ENCODE measurements at places on chromosomes 7 and 10.

GRCh38 chr10:52348037-52348564 lies 34.0 kb downstream of the DKK1 start:
- no peak for DNase-seq

DNA sequence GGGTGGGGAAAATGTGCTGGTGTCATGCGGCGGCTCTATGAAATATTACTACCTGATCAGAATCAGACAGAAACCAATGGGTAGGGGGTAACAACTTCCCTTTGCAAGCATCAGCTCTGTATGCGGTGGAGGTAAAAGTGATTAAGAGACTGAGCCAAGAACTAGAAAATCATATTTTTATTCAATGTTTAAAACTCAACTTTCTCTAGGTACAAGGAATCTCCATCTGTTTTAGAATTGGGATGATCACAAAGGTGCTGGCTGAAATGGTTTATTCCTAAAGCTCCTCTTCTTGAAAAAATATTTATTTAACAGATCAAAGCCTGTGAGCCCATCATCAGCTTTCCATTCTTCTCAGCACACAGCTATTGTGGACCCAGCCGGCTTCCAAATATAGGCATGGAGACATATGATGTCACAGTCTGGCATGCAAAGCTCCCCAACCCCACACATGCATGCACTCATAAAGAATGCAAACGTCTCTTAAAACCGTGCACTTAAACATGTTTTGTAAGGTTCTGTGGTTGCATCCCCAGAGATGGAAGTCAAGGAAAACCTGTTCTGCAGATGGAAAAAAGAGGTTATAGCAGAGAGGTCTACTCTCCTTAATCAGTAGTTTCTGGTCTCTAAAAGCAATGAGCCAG lies 126.0 kb downstream of the SKIDA1 start:
- DNase-seq = no peak

DNA sequence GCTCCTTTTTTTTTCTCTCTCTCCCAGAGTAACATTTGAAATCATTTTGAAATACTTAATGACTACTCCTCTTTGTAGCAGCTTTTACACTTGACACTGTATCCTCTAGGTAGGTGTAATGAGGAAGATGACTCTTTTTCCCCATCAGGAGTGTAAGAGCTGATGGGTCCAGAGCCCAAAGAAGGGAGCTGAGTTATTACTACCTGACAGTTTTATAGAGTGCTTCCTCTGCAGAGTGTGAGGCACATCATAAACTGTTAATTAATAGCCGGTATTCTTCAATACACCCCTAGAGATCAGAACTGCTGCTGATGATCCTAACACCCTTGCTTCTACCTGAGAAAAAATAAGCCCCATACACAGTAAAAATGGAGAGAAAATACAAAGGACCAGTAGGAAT lies 279.8 kb upstream of the SEMA3A start:
- no peak for DNase-seq

DNA sequence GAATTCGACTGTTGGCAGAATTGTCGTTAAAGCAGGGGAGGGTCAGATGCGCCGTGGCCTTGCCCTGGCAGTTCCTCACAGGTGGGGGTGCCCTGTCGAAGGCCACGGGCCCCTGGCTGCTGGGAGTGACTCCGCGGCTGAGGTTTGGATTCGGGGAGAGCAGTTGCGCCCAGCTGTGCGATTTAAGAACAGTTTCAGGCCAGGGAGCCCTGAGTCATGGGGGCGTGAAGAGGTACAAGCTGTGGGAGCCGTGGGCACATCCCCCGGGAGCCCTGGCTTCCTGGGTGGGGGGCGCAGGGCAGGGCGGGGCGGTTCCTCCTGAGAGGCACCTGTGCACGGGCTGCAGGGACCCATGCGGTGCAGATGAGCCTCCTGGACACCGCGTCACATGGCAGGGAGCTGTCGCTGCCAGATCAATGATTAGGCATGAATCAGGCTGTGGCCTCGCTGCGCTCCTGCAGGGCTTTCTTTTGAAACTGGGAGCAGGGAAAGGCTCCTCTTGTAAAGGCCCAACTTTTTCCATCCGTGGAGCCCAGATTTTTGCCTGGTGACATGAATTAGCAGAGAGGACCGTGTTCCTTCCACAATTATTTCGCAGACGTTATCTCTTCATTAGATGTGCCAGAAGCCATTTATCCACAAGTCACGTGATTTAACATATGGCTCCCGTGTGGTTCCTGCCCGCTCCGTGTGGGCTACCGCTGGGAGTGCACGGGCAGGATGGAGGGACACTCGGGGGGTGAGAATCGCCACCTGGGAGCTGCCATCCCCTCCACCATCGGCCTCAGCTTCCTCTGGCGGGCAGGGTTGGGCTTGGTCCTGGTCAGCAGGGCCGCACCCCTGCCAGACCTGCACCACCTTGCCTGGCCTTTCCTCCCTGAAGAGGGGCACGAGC lies 918 bp downstream of the PWWP2B start:
- DNase-seq = no peak

DNA sequence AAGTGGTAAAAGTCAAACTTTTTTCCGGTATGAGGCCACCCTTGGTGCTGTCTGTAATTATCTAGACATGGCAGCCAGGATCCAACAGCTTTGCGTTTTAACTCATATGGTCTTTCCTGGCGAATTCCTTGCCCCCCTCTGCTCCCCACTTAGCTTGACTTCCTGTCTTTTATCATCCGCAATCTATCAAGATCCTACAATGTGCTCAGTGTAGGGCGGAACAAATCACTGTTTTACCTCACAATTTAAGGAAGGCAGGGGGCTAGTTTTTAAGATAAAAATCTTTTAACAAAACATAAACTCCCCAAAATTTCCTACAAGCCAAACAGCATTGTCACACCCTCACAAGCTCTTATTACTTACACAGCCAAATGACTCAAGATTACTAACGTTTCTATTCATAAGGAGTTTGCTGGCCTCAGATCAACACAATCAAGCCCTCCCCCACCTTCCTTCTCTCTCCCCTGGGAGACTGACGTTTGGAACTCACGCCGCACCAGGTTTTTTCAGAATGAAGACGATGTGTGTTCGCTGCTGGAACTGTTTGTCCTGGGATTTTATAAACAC lies 1.3 kb upstream of the CDK14 start:
- DNase-seq = no peak

DNA sequence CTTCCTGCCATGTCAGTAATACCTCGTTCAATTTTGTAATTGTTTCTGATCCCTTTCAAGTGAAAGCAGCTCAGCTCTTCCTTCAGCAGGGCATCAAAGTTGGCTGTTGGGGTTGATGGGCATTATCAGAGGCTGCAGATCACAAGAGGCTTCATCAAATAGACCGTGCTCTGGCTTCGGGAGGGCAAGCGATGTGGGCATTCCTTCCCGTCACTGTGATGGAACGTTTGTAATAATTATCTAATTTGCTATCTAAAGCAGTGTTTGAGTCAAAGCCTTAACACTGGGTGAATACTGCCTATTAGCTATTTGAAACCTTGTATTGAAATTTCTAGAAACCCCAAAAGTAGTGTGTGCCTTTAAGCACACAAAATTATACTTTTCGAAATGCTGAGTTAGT lies 170.1 kb downstream of the OTUD1 start:
- no peak for DNase-seq

GRCh38 chr7:39987641-39988347 lies 37.7 kb downstream of the CDK13 start:
- no peak for DNase-seq

DNA sequence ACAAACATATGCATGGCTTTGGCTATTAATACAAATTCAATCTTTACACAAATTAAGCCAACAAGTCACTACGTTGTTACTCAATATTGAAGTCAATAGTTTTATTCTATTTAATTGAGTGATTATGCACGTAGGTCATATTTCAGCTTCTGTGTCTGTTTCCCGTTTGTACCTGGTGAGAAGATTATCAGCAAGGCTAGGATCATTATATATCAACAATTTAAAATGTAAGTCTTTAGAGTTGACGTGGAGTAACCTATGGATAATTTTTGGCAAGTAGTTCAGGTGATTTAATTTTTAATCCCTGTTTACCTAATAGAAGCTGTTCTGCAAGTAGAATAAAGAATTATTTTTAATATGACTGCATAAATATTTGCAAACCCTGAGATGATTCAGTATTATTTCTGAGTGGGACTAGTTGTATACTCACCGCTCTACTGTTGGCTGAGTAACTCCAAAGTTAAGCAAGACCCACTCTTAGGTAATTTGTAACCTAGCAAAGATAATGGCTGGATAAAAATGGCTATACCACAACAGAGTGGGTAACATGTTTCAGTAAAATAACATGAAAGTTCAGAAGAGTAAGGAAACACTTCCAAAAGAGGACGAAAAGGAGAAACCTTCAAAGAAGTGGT lies 161.0 kb downstream of the HGF start:
- DNase-seq = no peak

DNA sequence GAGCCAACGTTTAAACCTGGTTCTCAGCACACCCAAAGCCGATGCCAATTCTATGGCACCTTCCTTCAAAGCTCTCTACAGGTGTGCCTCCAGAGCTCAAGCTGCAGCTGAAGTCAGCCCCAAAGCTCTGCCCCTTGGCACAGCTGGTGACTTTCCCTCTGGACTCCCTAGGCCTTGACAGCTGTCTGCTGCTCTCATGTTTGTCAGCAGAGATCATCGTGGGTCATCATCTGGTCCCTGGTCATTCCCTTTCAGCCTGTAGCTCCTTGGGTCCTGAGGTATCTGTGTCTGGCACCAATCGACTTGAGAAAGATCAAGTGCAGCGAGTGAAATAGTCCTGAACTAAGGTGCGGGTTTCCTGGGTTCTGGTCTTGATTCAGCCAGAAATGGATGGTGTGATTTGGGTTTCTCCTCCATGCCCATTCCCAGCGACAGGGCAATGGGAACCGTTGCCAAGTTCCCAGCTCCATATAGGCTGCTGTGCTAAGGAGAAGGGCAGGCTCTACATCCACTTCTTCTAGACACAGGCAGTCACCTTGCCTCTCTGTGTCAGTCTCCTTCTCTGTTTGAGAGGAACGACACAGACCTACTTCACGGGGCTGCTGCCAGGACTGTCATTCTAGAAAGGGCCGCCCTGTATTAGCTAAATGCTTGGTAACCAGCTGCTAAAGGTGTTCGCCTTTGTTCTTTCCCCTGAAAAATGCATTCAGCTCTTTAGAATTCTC lies 3.6 kb downstream of the PKD1L1 start:
- no peak for DNase-seq

DNA sequence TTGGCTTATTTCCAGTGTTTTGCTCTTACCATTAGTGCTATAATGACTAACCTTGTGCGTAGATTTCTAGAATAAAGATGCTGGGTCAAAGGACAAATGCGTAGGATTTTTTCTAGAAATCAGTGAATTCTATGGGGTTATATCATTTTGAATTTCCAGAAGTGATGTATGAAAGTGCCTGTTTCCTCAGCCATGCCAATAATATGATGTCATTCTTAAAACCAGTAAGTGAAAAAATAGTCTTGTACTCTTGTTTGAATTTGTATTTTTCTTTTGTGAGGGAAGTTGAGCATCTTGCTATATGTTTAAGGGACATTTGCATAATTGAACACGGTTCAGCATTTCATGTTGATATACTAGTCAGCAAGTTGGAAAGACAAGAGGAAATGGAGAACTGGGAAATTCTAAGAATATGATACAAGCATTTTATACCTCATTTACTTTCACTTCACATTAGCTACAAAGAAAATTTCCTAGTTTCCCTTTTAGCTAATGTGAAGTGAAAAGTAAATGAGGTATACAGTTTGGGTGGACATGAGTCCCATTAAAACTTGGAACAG lies 3.8 kb upstream of the DNAH11 start:
- no peak for DNase-seq

DNA sequence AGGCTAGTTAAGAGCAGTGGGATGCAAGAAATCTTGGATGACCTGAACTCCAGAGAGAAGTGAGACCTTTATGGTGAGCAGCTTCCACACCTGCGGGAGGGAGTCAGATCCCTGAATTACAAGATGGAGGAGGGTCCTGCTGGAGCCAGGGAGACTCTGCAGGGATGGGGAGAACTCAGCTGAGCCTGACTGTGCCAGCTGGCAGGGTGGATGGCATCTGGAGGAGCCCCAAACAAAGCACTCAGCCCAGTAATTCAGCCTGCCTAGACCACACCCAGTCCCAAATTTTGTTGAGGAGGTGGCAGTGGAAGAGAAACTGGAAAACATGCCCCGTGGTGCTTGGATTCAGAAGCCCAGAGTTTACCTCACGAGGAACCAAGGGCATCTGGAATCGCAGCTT lies 208.2 kb downstream of the WDR11 start:
- no peak for DNase-seq

DNA sequence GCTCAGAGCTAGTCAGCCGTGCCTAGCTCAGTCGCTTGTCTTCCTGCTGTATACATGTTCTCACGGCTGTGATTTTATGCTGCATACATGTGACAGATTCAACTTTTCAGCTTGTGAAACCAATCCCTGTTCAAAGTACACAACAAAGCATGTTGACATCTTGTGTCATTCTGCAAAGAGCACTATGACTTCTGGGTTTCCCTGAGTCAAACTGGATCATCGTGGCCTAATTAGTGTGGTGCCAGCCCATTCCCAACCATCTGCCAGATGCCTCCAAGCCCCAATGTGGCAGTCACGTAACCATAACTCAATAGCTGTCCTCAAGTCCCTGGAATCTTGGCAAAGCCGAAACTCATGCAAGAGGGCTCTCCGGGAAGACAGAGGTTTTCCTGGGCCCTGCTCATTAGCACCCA lies 144.8 kb downstream of the MYOF start:
- no peak for DNase-seq

- no peak for DNase-seq
These were observed 597.7 kb downstream of the NRG3 start for GRCh38 chr10:82472406-82473335.

DNA sequence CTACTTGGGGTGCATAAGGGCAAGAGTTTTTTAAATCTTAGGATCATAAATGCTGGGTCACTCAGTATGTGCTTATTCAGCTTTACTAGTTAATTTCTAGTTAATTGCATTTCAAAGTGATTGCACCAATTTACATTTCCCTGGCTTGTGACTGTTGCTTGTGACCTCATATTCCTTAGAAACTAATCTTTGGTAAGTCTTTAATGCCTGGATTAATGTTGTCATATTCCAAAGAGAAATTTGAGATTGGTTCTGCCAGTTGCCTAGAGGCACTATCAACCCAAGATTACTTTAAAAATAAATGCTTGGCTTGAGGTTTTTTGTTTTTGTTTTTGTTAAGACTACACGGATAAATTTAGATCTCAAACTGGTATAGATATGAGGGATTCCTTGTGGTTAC lies 103.1 kb downstream of the ANK3 start:
- DNase-seq = no peak

- no peak for DNase-seq
These were observed 314.2 kb upstream of the KLF6 start for GRCh38 chr10:4099202-4099601.

GRCh38 chr10:119166564-119166963 lies 1.1 kb upstream of the SFXN4 start:
- no peak for DNase-seq
